Activated CD8-positive, alpha-beta memory T cell treated with anti-CD3 and anti-CD28 coated beads for 4 hours (primary cell): ENCODE measurements at places on chromosomes 16 and 17.

DNA sequence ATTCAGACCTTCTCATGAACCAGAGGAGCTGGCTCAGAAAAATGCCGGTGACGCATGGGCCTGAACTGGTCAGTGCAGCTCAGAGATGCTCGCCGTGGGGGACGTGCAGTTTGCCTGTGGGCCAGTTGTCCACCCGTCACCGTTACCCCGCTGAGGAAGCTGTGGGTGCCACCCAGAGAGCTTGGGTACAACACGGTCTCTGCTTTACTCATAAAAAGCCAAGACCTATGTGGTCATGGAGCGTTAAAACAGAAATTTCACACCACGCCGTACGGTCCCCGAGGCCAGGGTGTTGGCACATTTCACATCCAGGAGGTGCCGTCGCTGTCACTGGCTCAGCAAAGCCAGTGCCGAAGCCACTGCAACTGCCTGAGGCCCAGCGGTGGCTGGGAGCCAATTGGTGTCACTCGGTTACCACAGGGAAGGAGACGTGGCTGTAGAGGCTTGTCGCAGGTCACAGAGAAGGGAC, 120.9 kb downstream of the METRNL start:
- peak; percentile 33 for DNase-seq

DNA sequence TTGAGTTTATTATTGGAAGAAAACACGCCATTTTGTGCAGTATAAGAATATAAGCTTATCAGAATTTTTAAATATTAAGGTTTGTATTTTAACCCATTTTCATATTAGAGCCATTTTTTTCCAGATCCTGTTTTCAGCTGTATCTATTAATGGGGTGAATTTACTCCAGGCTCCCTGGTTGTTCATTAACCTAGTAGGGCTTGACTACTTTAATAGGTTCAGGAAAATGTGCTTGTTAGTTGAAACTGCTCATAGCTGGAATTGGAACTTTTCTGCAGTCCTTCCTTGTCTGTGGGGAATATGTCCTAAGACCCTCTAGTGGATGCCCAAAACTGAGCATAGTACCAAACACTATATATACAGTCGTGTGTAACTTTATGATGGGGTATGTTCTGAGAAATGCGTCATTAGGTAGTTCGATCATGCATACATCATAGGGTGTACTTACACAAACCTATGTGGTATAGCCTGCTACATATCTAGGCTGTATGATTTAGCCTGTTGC, 28.0 kb downstream of the NFAT5 start:
- DNase-seq = no peak

DNA sequence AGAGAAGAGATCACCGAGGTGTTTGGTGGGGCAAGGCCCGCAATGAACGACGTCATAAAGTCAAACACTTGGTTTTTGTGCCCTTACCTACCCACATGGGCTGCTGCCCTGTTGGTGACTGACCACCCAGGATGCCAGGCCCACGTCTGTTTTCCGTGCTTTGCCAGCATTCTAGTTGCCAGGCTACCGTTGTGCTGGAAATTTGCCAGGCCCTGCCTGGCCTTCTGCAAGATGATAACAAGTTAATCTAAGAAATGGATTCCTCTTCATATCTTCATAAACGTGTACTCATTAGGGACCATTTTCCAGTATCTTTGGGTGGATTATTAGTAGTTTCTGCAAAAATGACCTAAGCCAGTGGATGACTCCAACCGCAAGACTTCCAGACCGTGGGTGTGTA, 35.4 kb downstream of the SLC6A4 start:
- DNase-seq = no peak

- no peak for DNase-seq
Observed at GRCh38 chr16:88941913-88942909, 34.8 kb downstream of the CBFA2T3 start.

- DNase-seq = no peak
Observed at GRCh38 chr17:16297367-16298139, 55.7 kb downstream of the CENPV start.

DNA sequence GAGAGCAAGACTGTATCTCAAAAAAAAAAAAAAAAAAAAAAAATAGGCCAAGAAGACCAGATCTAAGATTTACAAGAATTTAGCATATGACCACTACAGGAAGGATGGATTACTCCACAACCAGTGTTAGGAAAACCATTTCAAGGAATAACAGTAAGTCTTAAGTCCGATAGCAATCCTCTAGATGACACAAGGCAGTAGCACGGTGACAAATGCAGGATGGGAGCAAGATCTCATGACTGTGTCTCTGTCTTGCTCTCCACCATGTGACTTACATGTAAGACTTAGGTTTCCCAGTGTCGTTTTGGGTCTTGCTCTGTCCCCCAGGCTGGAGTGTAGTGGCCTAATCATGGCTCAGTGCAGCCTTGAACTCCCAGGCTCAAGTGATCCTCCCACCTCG, 27.8 kb downstream of the C16orf96 start:
- DNase-seq = no peak

DNA sequence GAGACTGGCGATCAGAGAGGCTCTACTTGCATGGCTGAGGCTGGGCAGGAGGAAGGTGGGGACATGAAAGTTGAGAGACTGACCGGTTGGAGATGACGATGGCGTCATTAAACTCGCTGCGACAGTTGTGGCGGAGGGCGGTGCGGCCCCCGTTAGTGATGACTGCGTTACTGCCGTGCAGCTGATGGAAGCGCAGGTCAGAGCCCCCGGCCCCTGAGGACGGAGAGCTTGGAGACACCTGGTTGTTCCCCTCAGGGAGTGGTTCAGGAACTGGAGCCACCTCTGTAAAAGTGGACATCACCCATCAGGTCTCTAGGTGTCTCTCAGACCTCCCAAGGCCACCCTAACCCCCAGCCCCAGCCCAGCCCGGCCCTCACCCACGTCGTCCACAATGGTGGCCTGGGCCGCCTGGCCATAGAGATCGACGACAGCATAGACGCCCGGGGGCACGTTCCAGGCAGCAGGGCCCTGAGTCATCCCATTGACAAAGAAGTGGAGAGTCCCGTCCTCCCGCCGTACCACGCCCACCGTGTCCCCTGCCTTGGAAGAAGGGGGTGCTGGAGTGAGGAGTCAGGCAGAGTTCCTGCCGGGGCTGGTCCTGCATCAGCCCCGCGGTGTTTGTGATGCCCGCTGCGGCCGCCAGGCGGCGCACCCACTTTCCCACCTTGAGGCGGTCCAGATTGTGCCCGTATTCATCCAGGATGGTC, 5.3 kb downstream of the NEURL4 start:
- no peak for DNase-seq

DNA sequence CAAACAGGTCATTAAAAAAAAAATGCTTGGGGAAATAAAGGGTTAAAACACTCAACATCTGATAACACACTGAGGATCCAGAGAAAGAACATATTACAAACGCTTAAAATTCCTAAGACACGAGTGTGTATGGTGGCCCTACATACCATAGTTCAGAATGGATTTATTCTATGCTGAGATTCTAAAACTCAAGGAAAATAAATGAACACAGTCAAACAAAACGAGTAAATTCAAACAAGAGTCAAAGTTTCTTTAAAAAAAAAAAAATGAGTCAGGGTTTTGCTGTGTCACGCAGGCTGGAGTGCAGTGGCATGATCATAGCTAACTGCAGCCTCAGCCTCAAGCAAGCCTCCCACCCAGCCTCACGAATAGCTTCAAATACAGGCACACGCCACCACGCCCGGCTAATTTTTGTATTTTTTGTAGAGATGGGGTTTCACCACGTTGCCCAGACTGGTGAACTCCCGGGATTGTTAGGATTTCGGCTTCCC, 17.4 kb downstream of the CRK start:
- no peak for DNase-seq

DNA sequence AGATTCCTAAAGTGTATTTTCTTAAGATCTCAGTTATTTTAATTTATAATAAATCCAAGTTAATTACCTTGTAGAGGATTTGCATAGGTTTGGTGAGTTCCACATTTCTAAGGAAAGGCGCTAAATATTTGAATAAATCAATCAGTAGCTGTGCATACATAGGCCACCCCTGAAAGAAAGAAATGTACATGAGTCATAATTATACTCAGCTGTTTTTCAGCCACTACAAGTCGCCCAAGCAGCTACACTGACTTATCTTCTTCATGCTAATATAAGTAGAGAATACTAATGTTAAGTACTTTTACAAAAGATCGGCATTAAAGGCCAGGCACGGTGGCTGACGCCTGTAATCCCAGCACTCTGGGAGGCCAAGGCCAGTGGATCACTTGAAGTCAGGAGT, 14.9 kb downstream of the SETD6 start:
- no peak for DNase-seq

- no peak for DNase-seq
Observed at GRCh38 chr16:80743273-80743672, 61.1 kb downstream of the CDYL2 start.

- DNase-seq = no peak
Observed at GRCh38 chr17:42197564-42198156, 3.4 kb upstream of the GHDC start.

GRCh38 chr16:62038646-62039045, 2.4 kb upstream of the CDH8 start:
- DNase-seq = no peak

DNA sequence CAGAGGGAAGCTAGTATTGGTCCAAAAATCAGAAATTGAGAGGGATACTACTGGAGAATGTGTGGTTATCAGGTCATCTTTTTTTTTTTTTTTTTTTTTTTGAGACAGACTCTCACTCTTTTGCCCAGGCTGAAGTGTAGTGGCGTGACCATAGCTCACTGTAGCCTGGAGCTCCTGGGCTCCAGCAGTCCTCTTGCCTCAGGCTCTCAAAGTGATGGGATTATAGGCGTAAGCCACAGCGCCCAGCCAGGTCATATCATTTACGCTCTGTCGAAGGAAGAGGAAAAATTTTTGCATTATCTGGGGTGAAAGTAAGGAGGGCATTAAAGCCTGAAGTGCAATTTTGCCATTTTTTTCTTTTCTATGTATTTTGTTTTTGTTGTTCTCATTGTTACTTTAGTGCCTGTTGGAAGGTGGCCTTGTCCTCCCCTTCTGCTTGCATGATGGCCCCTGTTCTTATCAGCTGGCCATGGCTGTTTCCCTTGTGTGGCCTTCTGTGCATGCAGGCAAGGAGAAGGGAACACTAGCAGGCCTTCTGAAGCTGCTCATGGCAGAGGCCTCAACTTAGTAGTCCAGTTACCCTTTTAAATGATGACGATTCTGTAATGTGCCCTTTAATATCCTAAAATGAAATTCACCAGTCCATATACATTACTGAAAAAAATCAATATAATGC, 118.3 kb downstream of the SPECC1 start:
- no peak for DNase-seq

DNA sequence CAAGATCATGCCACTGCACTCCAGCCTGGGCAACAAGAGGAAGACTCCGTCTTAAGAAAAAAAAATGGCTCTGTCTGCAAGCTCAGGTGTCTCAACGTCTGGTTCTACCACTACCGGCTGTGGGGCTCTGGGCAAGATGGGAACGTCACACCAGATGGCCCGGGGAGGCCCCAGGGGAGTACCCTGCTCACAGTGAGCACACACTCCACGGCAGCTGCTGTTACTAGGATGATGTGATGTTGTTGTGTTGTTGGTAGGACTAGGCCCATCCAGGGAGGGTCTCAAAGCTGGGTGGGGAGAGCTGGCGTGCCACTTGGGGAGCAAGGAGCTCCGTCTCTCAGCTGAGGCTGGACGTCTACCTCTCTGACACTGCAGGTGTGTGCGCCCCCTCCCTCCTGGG, 9.4 kb upstream of the NPTX1 start:
- DNase-seq = no peak

DNA sequence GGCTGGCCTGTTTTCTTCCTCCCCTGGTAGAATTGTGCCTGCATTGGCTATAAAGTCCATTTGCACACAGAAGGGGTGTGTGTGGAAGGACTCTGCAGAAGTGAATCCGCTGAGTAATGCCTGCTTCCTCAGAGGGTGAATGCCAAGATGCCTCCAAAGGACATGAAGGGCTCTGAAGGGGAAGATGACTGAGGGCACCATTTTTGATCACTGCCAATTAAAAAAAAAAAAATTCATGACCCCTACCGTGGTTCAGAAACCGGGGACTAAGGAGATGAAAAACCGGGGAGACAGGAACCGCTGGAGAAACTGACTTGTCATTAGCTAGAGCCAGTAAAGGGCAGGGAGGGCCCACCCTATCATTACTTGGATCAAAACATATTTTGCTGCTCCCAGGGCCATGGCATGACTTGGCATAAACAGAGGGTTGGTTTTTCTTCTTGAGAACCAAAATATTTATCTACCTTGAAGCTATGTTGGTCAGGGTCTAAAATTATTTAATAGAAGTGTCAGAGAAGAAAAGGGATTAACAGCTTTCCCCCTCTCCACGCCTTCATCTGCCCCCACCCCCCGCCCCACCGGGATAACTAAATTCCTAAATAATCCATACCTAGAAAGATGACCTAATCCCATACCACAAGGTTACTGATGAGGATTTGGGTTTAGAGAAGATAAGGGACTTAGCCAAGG, 3.6 kb upstream of the USP7 start:
- DNase-seq = no peak

DNA sequence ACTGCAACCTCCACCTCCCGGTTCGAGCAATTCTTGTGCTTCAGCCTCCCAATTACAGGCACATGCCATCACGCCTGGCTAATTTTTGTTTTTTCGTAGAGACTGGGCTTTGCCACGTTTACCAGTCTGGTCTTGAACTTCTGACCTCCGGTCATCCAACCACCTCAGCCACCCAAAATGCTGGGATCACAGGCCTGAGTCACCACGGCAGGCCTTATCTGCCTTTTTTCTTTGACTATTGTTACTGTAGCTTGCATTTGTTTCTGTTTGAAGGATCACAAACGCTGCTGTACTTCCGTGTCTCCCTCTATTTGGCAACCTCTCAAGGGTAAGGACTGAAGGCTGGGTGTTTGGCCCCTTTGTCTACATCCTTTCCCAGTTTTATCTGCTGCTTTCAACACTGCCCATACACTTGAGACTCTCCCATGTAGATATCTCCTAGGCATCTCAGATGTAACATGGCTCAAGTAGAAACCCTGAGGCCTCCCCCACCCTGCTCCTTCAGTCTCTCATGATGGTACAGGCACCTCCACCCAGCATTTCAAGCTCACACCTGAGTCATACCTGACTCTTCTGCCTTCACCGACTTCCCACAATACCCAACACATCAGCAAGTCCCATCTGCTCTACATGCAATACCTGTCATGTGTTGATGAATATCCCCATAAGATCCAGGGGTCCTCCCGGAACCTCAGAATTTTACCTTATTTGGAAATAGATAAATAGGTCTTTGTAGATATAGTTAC, 219.0 kb downstream of the CPPED1 start:
- DNase-seq = no peak

DNA sequence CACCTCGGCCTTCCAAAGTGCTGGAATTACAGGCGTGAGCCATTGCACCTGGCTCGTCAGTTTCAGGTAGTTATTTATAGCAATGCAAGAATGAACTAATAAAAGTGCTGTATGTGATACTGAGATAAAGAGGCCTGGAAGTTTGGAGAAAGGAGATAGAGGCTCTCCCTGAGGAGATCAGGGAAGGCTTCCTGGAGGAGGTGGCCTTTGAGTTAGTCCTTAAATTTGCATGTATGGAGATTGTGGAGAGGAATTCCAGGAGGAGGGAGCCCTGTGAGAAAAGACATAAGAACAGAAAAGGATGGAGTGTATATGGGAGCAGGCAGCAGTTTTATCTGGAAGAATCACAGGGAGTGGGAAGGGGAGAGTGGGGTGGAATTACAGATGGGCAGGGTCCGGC, 276.6 kb upstream of the EEF2KMT start:
- DNase-seq = no peak

GRCh38 chr17:44093231-44093900, 22.8 kb downstream of the G6PC3 start:
- no peak for DNase-seq
